ENCODE measurements at places on chromosomes 6 and 20.

DNA sequence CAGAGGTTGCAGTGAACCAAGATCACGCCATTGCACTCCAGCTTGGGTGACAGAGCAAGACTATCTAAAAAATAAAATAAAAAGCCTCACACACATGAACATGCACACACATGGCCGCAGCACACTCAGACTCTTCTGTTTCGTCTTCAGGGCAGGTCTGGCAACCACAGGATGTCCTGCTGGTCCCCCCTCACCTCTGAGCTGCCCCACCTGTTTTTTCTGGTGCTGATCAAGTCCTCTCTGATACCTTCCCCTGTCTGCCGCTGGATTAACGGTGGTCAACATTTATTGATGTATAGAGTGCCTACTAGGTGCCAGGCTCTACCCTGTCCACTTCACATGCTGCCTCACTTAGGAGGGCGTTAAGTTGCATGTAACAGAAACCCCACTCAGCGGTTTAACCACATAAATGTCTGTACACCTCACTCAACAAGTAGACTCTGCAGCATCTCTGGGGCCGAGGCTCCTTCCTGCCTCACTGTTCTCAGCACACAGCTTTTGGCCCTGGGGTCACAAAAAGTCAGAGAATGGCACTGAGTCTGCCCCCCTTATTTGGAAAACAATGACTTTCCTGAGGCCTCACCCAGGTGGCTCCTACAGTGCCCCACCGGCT is 4.5 kb upstream of the AP5S1 start:
- DNase-seq, result peak; percentile 32

- DNase-seq, result no peak
These were observed 68.1 kb downstream of the STAU1 start for GRCh38 chr20:49119988-49120387.

DNA sequence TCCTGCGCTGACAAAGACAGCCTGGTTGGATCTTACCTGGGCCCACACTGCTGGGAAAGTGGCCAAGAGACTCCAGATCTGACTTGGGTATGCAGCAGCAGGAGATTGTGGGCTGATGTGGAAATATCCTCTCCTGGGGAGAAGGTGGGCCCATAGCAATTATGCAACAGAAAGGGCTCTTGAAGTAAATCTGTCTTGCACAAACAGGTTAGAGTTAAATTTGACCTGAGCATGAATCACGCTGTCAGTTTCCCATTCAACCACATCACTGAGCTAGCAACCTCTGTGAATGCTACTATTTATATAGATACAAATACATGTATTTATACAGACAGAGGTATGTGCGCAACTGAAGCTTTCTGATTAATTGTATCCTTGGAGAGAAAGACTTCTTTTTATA is 28.3 kb upstream of the PDYN start:
- no peak for DNase-seq

DNA sequence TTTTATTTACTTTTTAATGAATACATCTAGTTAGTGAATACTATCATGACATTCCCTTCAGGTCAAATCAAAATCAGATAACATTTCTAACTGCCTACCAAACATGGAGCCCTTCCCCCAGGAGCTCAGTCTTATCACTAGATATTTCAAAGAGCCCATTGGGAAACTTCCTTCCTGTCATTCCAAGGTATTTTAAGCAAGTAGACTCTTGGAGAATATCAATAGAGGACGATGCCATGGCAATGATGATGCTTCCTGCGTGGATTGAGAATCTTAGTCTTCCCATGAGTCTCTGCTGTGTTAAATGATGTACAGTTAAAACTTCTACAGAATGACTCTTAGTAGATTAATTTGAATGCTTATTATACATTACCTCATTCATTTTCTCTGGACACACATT is 384.9 kb downstream of the CENPW start:
- no peak for DNase-seq

GRCh38 chr6:156884306-156884705 is 107.1 kb downstream of the ARID1B start:
- no peak for DNase-seq

- DNase-seq, result no peak
These were observed 140.0 kb downstream of the TBC1D7 start for GRCh38 chr6:13188306-13188705.

GRCh38 chr6:153312634-153313033 is 181.6 kb upstream of the RGS17 start:
- no peak for DNase-seq

- no peak for DNase-seq
These were observed 123.1 kb downstream of the RPS12 start for GRCh38 chr6:132937466-132937906.

DNA sequence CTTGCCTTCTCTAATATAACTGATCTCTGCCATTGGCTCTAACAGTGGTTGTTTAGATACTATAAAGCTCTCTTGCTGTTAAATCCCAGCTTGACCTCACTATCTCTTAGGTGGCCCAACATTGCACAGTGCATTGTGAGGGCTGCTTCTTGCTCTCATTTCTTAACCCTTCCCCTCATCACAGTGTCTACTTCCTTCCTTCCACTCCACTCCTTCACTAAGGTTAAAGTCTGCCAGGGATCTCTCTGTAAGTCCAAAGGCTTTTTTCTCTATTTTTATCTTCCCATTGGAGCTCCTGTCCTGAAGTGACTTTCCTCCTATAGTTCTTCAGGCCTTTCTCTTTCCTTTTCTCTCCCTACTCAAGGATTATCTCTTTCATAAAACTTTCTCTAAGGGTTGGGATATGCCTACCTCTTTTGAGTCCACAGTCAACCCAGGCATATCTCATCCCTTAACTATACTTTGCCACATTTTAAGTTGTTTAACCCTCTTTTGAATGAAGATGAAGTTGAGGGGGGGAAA is 4.0 kb upstream of the TBC1D22B start:
- no peak for DNase-seq

DNA sequence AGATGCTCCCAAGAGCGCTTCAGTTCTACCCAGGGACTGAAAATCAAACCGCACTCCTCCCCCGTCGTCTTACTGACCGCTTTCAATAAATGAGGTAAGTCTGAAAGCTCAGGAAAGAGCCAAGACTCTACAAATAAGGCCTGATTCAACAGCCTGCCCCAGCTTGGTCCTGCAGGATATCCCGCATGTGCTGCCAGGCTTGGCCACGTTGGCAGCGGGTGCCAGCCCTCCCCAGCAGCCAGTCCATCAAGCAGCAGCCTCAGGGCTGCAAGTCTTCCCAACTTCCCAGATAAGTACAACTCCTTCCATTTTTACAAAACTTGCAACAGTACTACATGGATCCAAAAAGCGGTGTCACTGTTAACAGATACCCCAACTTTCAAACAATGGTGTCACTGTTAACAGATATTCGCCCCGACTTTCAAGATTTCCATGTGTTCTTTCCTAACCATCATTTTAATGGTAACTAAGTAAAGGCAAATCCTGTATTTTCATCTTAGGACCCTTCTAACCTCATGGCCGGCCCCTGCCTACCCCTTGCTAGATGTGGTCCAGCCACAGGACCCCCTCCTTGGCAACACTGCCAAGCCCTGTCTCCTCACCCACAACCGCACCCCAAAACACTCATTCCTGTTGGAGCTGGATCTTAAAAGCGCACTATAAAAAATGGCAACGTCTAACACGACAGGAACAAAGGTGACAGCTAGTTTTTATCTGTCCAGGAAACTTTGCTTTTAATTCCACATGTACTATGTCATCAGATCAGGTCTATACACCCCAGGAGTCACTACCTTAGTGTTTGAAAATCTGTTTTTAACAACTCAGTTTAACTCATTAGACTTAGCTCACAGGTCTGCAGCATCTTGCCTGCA is 28.0 kb downstream of the DIDO1 start:
- DNase-seq, result no peak

DNA sequence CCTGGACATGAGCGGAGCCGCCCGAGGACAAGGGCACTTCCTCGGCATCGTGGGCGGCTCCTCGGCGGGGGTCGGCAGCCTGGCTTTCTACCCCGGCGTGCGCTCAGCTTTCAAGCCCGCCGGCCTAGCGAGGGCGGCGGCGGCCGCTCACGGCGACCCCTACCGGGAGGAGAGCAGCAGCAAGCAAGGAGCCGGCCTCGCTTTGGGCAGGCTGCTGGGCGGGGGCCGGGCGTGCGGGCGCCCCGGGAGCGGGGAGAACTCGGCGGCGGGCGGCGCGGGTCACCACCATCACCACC is 6.7 kb downstream of the PRDM13 start:
- no peak for DNase-seq

GRCh38 chr6:7313505-7314165 is 636 bp upstream of the SSR1 start:
- DNase-seq, result no peak

DNA sequence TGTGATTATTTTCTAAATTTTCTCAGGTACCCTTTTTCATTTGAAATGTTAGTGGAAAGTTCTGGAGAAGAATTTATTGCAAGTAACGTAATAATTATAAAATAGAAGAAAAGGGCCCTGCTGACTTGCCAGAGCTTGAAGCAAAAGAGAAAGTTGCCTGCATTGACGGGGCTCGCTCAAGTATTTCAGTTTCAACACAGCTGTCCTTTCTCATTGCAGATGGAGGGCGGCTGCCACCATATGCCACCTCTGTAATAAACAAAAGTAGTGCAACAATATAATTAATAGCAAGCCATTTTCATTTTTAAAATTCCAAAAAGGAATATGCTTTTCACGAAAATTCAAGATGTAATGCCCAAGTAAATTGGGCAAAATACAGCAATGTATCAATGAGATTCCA is 246.2 kb downstream of the PACRG start:
- no peak for DNase-seq

GRCh38 chr20:23157734-23158133 is 71.6 kb upstream of the CD93 start:
- DNase-seq, result no peak

All from activated CD4-positive, alpha-beta T cell treated with anti-CD3 and anti-CD28 coated beads, Interleukin-2, amount 50 U/mL, for 1 hour (primary cell).